ENCODE measurements at places on chromosomes 11 and 22.

- DNase-seq = no peak
Observed at GRCh38 chr22:33923033-33923432, 2.8 kb upstream of the LARGE1 start.

GRCh38 chr22:34297536-34298120 lies 377.4 kb upstream of the LARGE1 start:
- no peak for DNase-seq

GRCh38 chr22:19972251-19972650 lies 30.6 kb upstream of the TXNRD2 start:
- DNase-seq = no peak

GRCh38 chr11:9849389-9849788 lies 185.5 kb downstream of the SWAP70 start:
- no peak for DNase-seq

GRCh38 chr22:20532256-20532993 lies 25.0 kb downstream of the MED15 start:
- no peak for DNase-seq

GRCh38 chr11:19886498-19886897 lies 173.9 kb downstream of the NAV2 start:
- no peak for DNase-seq

DNA sequence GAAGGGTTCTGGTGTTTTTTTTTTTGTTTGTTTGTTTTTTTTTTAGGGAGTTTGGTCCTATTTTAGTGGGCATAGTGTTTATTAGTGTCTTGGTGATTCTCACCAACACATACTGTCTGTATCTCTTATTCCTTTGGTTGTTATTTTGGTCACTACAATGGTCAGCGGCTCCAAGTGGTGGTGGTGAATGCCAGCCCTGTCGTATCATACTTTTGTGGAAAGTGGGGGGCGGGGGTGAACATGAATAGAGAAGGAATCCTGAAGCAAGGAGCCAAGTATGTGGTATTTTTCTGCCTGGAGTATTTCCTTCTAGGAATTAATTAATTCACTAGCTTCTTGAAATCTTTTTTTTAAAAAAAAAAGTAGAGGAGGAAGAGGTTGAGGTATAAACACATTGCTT lies 79.6 kb downstream of the GRK3 start:
- DNase-seq = no peak

DNA sequence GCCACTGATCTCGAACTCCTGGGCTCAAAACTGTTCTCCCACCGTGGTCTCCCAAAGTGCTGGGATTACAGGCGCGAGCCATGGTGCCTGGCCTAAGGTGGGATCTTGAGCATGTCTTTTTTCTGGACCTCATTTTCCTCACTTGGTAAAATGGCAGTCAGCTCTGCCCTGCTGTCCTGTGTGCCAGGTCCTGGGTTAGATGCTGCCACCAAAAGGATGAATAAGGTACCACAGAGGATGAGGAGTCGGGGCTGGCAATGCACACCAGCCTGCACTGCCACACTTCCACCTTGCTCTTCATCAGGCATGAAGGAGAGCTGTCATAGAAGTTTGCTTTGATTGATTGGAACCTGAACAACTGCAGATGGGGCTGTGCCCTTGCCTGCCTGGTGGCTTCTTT lies 32.3 kb downstream of the ACO2 start:
- DNase-seq = no peak

DNA sequence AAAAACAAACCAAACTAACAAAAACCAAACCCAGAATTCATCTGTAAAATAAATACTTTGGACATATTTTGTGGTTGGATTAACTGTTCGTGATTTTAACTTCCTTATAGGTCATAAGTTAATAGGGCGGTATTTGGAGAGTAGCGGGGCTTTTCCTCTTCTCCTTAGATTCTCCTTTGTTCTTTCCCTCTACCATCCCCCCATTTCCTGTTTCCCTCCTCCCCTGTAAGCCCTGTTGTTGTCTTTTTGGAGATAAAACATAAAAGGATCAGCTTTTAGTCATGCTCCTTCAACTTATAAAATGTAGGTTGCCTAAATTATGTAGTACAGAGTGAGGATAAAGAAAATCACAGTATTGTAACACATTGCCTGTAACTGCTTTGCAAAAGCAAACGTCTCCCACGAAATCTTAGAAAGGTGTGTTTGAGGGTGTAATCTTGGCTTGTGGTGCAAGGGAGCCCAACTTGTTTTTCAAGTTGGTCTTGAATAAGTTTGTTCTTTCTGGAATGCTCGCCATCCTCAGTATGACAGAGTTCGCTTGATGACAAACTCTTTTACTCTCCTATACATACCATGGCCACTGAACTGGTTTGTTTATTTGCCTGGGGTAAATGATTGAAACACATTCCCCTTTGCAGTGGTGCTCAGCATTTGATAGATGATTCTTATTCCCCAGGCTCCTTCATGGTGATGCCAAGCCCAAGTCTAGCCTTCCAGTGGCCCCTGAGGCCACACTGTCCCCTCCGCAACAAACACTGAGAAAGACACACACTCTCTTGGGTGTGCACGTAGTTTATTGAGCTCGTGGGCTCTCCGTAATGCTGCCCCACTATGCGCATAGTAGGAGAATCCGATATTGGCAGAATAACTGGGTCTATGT lies 49.4 kb downstream of the TEAD1 start:
- no peak for DNase-seq

DNA sequence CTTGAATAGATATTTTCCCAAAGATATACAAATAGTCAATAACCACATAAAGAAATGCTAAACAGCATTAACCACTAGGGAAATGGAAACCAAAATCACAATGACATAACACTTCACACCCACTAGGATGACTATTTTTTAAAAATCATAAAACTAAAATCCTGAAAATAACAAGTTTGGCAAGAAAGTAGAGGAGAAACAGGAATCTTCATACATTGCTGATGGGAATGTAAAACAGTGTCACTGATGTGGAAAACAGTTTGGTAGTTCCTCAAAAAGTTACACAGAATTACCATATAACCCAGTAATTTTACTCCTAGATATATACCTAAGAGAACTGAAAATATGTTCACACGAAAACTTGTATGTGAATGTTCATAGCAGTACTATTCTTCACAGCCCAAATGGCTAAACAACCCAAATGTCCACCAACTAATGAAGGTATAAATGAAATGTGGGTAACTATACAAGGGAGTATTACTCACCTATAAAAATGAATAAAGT lies 12.5 kb downstream of the PICALM start:
- no peak for DNase-seq

DNA sequence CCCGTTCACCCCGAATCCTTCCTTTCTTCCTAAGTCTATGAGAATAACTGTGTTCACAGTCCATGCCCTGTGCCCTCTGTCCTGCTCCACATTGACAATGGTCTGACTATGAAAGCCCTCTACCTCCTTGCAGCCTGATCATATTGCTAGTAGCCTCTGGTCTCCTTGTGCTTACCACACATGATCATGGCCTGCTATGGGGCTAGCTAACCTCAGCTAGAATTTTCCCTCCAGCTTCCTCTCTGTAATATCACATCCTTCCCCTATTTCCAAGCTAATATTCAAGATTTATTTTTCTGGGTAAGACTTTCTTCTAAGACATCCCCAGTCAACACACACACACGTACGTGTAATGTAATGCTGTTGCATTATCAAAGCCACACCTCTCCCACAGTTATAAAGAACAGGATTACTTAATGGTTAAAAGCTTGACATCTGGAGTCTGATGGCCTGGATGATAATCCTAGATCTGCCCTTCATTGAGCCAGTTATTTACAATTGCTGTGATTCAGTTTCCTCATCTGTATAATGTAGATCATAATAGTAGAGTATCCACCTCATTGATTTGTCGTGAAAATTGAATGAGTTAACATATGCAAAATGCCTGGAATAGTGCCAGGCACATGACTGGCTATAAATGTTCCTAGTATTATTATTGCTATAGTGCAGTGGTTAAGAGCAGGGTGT lies 214.4 kb upstream of the BLID start:
- no peak for DNase-seq

DNA sequence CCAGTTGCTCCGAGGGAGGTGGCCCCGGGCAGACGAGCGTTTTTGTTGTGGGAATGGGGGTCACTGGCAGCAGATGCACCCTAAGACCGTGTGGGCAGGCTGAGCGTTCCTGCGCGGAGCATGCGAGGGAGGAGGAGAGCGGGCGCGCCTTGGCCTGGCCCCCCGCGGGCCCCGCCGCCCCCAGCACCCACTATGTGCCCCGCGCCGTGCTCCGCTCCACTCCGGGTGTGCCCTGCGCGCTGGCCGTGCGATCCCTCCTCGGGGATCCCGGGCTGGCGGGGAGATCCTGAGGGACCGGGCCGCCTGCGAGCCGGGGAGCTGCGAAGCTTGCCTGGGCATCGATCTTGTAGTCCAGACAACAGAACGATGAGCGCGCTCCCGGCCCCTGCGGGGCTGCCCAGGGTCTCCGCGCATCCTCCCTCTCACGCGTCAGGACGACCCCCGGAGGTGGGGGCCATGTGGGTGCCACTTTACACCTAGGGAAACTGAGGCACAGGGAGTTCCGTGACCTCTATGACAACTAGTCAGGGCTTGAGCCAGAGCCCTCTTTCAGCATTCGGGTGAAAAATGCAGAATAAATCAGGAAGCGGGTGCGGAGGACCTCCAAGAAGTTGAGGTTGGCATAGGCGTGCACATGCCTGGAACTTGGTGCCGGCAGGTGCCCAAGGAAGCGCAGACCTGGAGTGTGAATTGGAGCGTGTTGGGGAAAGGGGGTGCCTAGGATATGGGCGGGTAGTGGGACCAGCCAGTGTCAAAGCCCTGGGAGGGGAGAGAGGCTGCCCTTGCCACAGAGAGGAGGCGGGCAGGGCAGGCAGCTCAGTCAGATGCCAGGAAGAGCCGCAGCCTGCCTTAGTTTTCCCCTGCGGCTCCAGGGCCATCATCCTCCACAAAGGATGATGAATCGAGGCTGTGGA lies 1.3 kb upstream of the KMT5B start:
- no peak for DNase-seq

DNA sequence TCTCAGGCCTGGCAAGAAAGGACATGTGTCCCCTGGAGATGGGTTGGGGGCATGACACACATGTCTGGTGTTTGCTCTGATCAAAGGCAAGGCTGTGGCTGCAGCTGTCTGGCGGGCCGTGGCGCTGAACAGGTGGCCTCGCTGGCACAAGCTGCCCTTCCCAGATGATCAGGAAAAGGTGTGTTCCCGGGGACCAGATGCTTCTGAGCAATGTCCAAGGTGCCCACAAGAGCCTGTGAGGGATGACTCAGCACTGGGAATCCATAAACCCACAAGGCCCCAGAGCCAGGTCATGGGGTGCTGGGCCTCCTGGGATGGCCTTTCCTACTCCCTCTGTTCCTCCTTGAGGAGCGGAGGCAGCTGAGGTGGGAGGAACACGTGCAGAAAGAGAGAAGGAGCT lies 9.7 kb upstream of the LRP5 start:
- no peak for DNase-seq

GRCh38 chr11:85042361-85042760 lies 584.8 kb downstream of the DLG2 start:
- DNase-seq = no peak

DNA sequence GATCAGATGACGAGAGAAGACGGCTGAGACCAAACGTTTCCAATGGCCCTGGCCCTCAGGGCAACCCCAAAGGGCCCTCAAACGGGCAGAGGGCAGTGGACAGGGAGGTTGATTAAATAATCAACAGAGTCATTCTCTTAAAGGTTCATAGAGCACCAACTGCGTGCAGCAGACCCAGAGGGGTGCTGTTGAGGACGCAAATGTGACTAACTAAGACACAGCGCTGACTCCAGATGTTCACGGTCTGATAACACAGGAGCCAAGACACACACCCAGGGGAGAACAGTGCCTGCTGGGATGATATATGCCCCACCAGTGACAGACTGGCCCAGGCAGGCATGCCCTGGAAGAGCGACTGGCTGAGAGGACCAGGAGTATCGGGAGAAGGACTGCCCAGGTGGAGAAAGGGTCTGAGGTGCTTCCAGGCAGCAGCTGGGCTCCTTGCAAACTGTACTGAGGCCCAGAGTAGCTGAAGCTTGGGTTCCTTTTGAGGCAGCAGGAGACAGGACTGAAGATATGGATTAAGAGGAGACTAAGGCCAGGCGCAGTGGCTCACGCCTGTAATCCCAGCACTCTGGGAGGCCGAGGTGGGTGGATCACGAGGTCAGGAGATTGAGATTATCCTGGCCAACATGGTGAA lies 7.7 kb downstream of the VWCE start:
- no peak for DNase-seq

GRCh38 chr11:110891411-110891810 lies 179.2 kb upstream of the ARHGAP20 start:
- DNase-seq = no peak

GRCh38 chr11:72024069-72024754 lies 25.5 kb downstream of the IL18BP start:
- no peak for DNase-seq

GRCh38 chr22:23357053-23357452 lies 176.7 kb downstream of the BCR start:
- no peak for DNase-seq

DNA sequence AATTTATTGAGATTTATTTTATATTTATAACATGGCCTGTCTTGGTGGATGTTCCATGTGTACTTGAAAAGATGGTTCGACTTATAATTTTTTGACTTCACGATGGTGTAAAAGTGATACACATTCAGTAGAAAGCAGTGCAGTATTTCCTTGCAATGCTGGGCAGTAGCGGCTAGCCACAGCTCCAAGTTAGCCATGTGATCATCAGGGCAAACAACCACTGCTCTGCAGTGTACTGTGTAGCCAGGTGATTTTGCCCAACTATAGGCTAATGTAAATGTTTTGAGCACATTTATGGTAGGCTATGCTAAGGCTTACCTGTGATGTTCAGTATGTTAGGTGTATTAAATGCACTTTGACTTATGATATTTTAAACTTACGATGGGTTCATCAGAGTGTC lies 52.4 kb downstream of the PDHX start:
- DNase-seq = no peak

GRCh38 chr11:113159988-113160807 lies 154.2 kb upstream of the TTC12 start:
- no peak for DNase-seq

DNA sequence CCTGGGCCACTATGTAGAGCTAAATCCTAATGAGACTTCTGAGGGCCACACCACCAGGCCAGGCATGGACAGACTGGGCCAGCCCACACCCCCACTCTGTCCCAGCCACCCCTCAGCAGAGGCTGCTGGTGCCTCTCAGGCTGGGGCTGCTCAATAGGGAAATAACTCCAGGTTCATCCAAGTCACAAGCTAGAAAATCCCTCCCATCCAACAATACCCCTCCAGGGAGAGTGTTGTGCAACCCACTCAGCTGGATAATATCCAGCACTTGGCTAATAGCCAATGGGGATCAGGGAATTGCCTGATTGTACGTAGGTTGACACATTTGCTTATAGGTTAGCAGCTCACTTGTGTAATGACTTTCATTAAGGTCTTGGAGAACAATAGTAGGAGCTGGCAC lies 64.1 kb upstream of the WNT11 start:
- DNase-seq = no peak

DNA sequence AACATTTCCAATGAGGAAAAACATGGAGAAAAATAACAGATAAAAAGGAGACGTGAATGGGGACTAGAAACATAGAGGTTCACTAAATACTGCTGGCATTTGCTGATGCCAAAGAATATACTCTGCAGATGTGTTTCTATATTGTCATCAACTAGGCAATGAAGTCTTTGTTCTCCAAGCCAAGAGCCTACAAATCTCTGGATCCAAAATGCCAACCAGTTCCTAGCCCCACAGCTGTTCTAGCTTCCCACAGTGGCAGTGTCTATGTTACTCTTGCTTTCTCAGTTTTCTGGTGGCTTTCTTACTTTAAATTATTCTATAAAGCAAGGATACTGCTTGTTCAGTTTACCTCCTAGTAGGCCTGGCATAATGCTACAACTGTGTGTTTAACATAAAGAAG lies 977.9 kb upstream of the CCDC90B start:
- no peak for DNase-seq

GRCh38 chr22:48084041-48084728 lies 1321.7 kb downstream of the TBC1D22A start:
- DNase-seq = no peak
